Stimulated activated CD4-positive, alpha-beta T cell treated with anti-CD3 and anti-CD28 coated beads, Interleukin-1b, Interleukin-23, amount 100 ng/mL, for 1 hour (primary cell): ENCODE measurements at places on chromosomes 5 and 9.

DNA sequence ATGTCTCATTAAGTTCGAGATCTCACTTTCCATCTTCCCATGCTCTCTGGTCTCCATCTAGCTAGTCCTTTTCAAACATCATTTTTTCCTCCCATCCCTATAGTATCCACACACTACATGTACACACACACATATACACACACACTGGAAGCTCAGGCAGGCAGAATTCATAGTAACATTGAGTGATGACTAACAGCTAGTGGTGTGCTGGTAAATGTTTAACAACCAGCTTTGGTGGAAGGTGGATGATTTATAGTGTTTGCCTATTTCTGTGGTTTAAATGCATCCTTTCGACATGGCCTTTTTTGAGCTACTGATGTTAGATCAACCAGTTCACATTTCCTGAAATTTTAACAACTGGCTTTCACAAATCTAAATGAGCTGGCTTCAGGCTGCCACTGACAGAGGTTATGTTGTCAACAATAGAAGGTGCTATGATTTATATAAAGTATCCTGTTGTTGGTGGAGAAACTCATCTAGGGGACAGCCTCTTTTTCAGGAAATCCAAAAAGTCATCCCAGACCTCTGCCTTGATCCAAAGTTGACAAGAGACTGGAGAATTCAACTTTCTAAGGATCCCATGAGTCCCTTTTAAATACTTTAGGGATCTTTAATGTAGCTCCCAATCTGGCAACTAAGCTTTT lies 117.8 kb downstream of the CCDC192 start:
- DNase-seq = no peak

GRCh38 chr5:137231540-137231939 lies 267.6 kb downstream of the SPOCK1 start:
- no peak for DNase-seq

DNA sequence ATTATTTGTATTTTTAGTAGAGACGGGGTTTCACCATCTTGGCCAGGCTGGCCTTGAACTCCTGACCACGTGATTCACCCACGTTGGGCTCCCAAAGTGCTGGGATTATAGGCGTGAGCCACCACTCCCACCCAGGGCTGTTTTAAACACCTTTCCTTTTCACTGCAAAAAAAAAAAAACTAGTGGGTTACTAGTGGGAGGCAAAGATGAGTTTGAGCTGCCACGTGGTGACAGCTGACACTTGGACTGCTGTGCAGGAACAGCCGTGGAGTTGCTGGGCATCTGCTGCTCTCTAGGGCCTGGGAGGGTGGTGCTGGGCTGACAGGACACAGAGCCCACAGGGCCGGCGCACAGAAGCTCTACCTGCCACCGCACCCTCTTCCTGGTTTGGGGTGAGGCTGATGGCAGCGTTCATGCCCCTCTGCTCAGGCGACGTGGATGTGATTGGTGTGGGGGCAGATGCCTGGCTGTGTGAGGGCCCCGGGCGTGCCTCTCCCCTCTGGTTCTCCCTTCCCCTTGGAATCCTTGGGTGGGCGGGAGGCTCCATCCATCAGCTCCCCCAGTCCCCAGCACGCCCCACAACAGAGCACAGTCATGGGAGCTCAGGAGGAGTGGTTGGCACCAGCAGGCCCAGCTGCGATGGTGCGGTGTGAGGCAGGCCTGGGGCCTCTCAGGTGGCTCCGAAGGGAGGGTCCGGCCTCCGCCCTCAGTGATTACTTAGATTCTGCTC lies 16.9 kb downstream of the RABL6 start:
- DNase-seq = no peak

GRCh38 chr9:385818-386398 lies 171.2 kb downstream of the DOCK8 start:
- no peak for DNase-seq

DNA sequence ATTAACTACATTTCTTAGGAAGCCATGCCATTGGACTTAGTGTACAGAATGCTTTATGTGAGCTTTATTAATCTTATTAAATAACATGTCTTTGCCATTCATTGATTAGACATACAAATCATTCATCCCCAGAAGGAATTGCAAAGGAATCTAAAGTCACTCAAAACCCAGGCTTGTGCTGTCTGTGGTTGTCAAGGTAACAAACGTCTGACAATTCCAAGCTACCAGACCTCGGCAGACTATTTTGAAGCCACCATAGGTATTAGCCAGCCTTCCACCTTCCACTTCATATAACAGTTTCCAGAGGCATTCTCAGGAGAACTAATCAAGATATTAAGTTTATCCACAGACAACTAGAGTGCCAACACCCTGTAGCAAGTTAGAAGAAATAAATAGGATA lies 135.2 kb upstream of the TUSC1 start:
- DNase-seq = no peak

- DNase-seq = no peak
Measured at GRCh38 chr5:55714339-55714738, 2.2 kb upstream of the SLC38A9 start.

- no peak for DNase-seq
Measured at GRCh38 chr5:133494923-133495246, 117.5 kb downstream of the FSTL4 start.

DNA sequence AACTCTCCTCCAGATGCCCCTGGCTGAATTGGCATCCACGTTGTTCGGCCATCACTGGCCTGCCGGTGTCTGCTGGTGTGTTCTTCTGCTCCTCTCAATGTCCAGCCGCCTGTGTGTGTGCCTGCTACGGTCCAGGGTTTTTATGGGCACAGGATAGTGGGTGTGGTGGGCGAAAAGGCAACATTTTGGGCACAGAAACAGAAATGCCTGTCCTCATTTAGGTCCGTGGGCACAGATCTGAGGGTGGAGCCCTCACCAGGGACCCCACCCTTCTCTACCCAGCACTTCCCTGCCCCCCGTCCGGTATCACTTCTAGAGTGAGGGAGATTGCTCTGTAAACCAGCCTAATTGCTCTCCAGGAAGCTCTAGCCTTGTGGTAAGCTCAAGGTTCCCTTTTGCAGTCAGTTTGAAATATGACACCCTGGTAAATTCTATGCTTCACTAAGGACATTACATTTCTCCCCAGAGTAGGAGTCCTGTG lies 410.1 kb downstream of the MAT2B start:
- no peak for DNase-seq

DNA sequence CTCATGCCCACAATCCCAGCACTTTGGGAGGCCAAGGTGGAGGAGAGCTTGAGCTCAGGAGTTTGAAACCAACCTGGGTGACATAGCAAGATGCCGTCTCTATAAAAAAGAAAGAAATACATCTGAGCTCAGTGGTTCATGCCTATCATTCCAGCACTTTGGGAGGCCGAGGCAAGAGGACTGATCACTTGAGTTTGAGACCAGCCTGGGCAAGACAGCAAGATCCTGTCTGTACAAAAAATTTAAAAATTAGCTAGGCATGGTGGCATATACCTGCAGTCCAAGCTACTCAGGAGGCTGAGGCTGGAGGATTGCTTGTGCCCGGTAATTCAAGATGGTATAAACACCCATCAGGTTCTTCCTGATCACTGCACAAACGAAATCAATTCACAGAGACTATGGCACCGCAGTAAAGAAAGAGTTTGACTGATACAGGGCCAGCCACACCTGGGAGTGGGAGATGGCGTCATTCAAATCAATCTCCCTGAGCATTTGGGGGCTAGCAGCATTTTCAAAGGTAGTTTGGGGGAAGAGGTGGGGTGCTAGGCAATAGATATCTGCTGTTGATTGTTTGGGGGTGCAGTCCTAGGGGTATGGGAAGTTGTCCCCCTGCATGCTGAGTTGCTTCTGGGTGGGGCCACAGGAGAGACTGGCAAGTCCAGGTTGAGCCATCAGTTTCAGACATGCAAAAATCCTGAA lies 169.2 kb downstream of the TTC39B start:
- DNase-seq = no peak

DNA sequence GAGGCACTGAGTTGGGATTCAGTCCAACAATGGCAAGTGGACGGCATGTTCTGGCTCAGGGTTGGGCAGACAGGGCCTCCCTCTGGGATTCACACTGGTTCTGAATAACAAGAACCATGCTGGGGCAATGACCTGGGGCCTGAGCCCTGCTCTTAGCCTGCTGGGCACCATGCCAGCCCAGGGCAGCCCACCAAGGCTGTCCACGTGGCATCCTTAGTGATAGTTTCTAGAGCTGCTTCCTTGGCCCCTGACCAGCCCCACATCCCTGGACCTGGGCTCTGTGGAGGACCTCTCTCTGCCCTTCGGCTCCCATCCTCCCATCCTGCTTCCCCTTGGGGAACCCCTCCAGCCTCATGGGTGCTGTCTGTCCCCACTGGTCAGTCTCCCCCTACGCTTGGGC lies 22.3 kb upstream of the OLFM1 start:
- no peak for DNase-seq

DNA sequence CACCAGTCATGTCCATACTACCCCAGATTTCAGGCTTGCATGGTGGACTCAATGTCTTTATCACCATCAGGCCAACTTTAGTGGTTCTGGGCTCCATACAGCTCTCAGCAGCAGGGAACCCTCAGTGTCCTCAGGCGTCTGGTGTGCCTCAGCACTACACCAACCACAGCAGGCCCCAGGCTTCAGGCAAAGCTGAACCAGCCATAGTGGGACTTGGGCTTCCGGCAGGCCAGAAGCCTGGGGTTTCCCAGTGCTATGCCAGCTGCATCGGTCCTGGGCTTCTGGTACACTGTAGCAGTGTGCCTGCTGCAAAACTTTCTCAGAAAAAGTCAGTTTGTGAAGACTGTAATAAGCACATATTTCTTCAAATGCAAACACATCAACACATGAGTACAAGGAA lies 11.0 kb upstream of the ZDHHC21 start:
- no peak for DNase-seq

- DNase-seq = no peak
Measured at GRCh38 chr5:170633235-170634081, 129.6 kb downstream of the KCNIP1 start.

- no peak for DNase-seq
Measured at GRCh38 chr9:126794441-126794840, 10.4 kb upstream of the ZBTB43 start.

- no peak for DNase-seq
Measured at GRCh38 chr9:19022206-19022605, 10.8 kb downstream of the SAXO1 start.

GRCh38 chr5:164073081-164073480 lies 567.7 kb downstream of the MAT2B start:
- DNase-seq = no peak

DNA sequence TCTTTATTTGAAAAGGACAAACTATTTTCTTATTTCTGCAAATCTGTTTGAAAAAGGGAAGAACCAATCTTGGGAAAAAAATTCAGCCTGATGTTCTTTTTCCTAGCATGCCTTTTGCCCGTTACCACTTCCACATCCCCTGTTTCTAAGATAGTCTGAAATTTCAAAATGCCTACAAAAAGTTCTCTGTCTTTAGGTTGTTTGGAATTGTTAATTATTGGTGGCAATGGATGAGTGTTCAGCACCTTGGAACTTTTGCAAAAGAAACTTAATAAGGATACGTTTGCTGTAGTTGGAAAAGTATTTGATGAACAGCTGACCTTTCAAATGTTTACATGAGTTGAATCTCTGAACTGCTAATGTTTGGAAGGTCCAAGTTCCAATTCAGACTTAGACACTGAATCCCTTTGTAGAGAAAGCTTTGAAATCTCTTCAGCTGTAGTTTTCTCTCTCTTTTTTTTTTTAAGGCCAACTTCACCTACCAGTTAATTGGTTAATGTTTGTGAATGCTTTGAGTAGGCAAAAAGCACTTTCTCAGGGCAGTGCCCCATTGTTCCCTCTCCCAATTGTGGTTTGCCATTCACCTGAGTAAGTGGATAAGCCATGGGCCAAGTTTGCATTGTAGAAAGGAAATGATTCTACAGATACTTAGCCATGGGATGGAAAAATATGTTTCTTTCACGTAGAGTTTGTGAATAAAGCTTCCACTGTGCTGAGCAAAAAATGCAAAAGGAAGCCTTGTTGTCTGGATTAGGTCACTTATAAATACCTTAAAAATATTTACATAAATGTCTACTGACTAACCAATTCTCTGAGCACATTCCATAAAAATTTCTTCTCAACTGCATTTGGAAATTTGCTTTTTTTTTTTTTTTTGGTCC lies 156.4 kb upstream of the ELL2 start:
- no peak for DNase-seq

DNA sequence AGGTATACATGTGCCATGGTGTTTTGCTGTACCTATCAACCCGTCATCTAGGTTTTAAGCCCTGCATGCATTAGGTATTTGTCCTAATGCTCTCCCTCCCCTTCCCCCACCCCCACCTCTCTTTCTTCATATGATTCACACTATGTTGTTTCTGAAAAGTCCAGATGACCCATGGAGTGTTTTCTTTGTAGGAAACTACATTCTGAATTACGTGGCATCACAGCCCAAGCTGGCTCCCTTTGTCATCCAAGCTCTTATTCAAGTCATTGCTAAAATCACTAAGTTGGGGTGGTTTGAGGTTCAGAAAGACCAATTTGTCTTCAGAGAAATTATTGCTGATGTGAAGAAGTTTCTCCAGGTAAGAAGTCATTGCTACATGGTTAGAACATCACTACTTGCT lies 30.4 kb downstream of the RANBP17 start:
- DNase-seq = no peak
